ENCODE measurements at places on chromosomes 6 and 20. TPM values are rescaled to one million over a fixed set of nuclear protein-coding genes. Genes with fewer than 3 reads are reported as not detected.

The HAO1 gene
- not detected for total RNA-seq

The PTPRK gene
- 0.20 TPM for total RNA-seq

The OPRM1 gene
- not detected for total RNA-seq

GRCh38 chr6:82704045-82704444, 340.4 kb downstream of the TPBG start:
- H3K4me1 ChIP-seq: no peaks in the 10 kb centered on the region
- H3K27me3 ChIP-seq: no peaks in the 10 kb centered on the region
- no peak overlapping the region for H3K4me3 ChIP-seq
